Activated CD4-positive, alpha-beta T cell treated with anti-CD3 and anti-CD28 coated beads, Interleukin-2, amount 10 ng/mL, durations not matched to agents 24 days and 14 days (primary cell): ENCODE measurements at places on chromosomes 12 and 14. TPM values are rescaled to one million over a fixed set of nuclear protein-coding genes. Genes with fewer than 3 reads are reported as not detected.

- no peak overlapping the region for H3K27ac ChIP-seq
- H3K27me3 ChIP-seq, result no peaks in the 10 kb centered on the region
- no peaks in the 10 kb centered on the region for H3K36me3 ChIP-seq
These were observed 104.7 kb downstream of the ANO4 start for GRCh38 chr12:100899301-100899700.

DNA sequence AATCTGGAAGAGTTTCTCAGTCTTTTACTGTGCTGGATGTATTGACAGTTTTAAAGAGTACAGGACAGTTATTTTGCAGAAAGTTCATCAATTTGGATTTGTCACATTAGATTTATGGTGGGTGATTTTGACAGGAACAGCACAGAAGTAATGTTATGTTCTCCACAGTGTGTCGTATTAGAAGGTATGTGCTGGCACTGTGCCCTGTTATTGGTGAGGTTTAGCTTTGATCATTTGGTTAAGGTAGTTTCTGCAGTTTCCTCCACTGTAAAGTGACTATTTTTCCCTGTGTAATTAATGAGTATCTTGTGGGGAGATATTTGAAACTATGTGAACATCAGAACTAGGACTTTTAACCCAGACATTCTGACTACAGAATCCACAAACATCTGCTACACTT, 308.5 kb upstream of the TBX3 start:
- H3K27ac ChIP-seq, result no peak overlapping the region
- H3K4me1 ChIP-seq, result no peaks in the 10 kb centered on the region
- H3K36me3 ChIP-seq, result no peaks in the 10 kb centered on the region
- no peaks in the 10 kb centered on the region for H3K27me3 ChIP-seq
- H3K4me3 ChIP-seq, result no peak overlapping the region

- no peak for DNase-seq
- peaks cover 10% of the 10 kb centered on the region for H3K27me3 ChIP-seq
- no peak overlapping the region for H3K4me3 ChIP-seq
These were observed 145.8 kb downstream of the DICER1 start for GRCh38 chr14:95011445-95012006.

CSRP2 gene
- 0.44 and 0.80 TPM in 2 replicates for total RNA-seq

TAS2R19 gene
- total RNA-seq, result 2.9 and 3.9 TPM in 2 replicates
